ENCODE measurements at places on chromosomes 12 and 14.
A peak's percentile ranks its signal among the peaks of the same experiment; 100 is the strongest.

GRCh38 chr12:120490833-120491512, 4.9 kb upstream of the DYNLL1 start:
- no peak for DNase-seq

GRCh38 chr14:58717813-58718212, 80.1 kb downstream of the DACT1 start:
- no peak for DNase-seq

DNA sequence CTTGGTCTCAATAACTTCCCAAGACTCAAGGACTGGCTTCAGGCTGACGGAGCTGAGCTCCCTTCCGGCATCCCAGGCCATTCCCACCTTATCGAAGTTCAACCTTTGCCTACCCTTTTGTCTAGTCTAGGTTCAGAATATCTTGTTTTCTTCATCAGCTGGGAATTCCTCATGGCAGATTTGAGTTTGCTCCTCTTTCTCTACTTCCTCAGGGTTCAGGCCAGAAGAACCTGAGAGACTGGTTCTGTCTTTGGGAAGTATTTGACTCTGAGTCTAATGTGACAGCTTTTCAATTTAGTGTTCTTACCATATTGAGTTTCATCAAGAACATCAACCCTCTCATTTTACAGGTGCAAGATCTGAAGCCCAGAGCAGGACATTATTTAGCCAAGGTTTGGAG, 2.1 kb downstream of the BIN2 start:
- no peak for DNase-seq

GRCh38 chr14:96991226-96991625, 194.0 kb downstream of the VRK1 start:
- DNase-seq = no peak

GRCh38 chr14:71652368-71652767, 279.9 kb upstream of the RGS6 start:
- no peak for DNase-seq

DNA sequence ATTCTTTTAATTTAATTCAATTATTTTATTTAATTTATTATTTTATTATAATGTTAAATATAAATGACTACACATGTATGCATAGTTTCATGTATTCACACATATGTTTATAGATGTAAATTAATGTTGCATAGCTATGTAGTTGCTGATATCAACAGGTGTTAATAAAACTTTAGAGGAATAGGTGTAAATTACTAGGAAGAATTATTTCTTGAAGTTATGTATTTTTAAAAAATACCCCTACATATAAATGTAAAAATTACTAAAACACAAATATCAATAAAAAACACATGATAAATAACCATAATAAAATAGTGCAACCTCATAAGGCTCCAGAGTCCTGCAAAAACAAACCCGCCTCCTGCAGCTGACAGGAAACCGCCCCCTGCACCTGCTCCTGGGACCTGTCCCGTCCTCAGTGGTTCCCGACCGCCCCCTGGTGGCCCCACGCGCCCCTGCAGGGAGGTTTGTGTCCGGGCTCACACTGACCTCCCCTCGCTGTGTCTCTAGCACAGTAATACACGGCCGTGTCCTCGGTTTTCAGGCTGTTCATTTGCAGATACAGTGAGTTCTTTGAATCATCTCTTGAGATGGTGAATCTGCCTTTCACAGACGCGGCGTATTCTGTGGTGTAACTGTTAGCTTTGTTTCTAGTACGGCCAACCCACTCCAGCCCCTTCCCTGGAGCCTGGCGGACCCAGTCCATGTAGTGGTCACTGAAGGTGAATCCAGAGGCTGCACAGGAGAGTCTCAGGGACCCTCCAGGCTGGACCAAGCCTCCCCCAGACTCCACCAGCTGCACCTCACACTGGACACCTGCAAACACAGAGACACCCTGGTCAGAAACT, 1264.0 kb downstream of the TMEM121 start:
- peak; percentile 86 for DNase-seq

DNA sequence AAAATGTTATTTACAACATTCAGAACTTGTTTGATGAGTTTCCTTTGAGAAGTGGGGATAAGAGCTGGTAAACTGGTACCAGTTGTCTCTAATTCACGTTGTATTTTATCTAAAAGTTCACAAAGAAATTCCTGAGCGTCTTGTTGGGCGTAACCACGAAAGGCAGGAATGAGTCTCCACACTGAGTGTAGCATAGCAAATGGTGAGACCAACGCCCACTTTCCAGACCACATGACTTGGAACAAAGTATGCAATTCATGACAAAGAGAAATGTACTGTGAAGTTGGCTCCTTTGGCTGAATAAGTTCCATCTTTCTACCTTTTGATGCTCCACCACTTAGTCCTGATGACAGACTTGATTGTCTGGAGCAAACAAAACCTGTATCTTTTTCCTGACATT, 18.4 kb downstream of the USP44 start:
- no peak for DNase-seq

- DNase-seq = no peak
Observed at GRCh38 chr12:90216020-90216552, 507.4 kb upstream of the ATP2B1 start.

- no peak for DNase-seq
Observed at GRCh38 chr12:101738920-101739665, at the start of gene SYCP3. SYCP3 (minus strand) TSS chr12:101739462; CDS start chr12:101737935, 1,527 bp downstream.

DNA sequence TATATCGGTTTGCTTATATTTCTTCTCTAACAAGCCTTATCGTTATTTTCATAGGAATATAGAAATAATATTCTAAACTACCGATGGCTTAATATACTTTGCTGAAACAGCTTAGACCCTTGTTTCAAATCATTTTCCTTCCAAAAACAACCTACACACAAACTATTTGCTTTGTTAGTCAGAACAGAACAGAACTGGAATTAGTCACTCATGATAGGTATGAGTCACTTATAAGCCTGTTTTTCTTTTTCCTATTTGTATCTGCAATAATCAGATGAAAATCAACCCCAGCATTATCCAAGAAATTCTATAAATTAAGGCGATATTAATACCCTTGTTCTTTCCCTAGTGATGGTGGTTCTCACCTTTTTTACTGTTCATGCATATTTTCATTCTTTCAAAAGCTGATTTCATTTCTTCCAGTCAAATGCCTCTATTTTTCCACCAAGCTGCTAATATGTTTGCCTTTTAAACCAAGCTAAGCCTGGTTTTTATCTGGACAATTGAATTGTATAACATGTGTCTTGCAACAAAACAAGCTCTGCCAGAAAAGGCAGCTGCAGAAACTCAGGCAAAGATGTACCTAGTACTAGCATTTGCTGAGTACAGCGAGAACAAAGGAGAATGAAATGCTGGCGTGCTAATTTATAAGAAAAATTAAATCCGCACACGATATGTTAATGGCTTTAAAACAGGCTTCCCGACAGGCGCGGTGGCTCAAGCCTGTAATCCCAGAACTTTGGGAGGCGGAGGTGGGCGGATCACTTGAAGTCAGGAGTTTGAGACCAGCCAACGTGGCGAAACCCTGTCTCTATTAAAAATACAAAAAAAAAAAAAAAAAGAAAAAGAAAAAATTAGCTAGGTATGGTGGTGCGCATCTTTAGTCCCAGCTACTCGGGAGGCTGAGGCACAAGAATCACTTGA, 1418.2 kb downstream of the AACS start:
- DNase-seq = no peak

DNA sequence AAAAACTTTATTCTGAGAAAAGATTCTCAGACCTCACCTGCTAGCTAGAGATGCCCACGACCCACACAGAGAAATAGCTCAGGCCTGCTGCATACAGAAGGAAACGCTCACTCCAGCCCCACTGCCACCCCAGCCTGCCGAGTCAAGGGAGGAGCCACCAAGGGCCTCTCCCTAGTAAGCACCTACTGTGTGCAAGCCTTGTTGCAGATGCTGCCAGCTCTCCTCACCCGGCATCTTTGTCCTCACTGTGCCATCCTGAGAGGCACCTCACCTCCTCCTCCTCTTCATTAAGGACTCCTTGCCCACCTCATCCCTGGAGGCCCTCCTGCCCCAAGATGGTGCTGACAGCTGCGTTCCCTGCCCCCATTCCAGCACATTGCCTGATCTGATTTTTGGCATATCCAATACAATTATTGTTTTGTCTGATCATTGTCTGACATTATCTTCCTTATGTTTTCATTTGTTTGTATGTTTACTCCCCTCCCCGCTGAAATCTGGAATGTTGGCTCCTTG, 196.9 kb downstream of the SLC15A4 start:
- DNase-seq = no peak

DNA sequence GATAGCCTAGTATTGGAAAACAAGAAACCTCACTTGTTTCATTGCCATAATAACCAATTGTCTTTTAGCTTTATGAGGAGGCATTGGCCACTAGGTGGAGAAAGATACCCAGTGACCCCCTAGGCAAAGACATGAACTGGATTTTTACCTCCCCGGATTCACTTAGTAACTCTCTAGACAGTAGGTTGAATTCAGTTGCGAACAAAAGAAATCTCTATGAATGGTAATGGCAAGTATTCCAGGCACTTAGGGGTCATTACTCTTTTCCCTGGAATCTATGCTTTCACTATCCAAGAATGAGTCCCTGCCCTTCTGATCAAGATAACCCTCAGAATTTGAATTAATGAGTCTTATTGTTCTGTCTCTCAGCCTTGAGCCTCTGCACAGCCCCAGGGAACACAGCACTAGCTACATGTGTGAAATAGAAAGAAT, 29.5 kb upstream of the RHOJ start:
- DNase-seq = peak; percentile 7

DNA sequence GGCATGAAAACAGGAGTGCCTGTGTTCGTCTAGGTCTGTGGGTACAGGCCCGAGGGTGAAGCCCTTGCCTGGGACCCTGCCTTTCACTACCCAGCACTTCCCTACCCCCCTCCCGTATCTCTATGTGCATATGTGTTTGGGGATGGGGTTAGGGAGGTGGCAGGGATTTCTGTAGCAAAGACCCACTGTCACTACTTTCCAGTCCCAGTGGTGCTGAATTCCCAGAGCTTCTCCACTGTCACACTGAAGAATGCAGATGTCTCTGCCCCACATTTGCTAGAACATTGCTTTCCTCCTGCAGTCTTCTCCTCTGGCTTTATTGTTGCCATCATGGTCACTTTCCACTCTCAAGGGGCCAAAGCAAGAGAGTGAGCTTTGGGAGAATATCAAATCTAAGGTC, 203.9 kb downstream of the MYRFL start:
- no peak for DNase-seq
